NCI-H2081 (cell line): ENCODE measurements at places on chromosomes 13 and 19.

- peak; percentile 27 for DNase-seq
Measured at GRCh38 chr13:50085063-50085462, 69.8 kb downstream of the KCNRG start.

DNA sequence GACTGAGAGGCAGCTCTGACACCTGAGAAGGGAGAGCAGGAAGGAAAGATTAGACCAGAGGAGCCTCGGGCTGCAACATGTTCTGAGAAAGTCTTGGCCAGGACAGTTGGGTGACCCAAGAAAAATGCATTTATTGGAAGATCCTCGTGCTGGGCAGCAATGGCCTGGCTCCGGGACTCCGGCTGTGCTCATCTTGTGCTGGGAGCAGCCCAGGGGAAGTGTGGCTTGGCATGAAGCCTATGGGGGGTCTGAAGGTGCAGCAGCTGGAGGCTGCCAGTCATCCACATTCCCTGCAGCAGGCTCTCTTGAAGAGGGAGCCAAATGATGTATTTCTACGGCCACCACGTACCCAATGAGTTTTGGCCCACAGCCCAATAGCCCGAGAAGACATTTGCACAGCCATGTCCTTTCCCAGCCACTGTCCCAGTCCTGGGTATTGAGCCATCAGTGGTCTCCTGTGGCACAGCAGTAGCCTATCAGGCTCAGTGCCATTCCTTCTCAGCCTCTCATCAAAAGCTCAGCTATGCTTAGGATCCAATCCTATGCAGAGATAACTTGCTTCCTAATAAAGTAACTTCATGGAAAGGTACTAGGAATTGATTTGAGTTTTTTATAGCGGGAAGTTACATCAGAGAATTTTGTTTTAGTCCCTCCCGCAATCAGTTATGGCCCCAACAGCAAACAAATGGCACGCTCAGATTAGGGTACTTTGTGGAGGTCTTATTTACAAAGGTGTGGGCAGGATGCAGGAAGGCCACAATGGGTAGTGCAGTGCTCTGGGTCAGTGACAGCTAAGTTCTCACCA, 76.0 kb upstream of the MEDAG start:
- no peak for DNase-seq

DNA sequence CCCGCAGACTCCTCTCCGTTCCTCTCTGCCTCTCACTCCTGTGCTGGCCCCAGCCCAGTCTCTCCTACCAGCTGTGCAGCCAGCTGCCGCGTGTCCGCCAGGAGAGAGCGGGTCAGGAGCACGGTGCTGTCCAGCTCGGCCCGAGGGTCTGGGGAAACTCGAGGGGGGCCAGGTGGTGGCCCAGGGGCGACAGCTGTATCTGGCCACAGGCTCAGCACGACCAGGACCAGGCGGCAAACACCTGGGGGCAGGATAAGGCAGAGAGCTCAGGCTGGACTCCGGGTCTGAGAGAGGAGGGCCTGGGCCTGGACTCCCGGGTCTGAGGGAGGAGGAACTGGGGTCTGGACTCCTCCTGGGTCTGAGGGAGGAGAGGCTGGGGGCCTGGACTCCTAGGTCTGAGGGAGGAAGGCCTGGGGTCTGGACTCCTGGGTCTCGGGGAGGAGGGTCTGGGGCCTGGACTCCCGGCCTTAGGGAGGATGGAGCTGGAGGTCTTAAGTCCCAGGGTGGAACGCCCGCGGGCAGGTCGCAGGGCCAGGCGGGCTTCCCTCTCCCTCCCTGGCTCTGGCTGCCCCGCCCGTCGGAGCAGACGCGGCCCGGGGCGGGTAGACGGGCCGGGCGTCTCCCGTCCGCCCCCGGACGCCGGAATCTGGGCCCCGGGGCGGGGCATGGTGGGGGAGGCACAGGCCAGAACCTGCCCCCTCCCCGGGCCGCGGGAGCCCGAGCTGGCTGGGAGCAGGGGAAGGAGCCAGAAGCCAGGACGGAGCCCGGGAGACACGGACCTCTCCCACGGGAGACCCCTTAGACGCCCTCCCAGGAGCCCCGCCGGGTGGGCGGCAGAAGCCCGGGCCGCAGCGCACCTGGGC, 1.3 kb downstream of the IL11 start:
- DNase-seq: no peak

DNA sequence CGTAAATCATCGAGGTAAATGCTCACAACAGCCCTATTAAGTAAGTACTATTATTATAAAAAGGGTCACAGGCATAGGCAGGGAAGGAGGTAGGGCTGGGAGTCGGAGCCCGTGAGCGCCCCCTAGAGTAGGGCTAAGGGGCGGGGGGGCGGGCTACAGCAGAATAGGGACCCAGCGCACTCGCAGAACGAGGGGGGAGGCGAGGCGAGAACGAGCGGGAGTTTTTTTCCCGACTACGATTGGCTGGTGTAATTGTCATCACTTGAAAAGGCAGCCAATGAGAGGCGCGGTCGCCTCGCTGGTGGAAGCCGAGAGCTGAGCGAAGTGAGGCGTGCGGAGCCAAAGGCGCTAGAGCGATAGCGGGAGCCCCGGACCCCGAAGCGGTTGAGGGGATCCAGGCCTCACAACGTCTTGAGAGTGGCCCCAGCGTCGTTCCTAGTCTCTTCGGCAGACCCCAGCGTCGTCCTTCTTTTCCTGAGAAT, 24.2 kb downstream of the KEAP1 start:
- peak; percentile 41 for DNase-seq

- DNase-seq: peak; percentile 88
Measured at GRCh38 chr19:55452749-55453346, 8.6 kb downstream of the ISOC2 start.

- no peak for DNase-seq
Measured at GRCh38 chr19:27770095-27770494, 1442.9 kb downstream of the UQCRFS1 start.

DNA sequence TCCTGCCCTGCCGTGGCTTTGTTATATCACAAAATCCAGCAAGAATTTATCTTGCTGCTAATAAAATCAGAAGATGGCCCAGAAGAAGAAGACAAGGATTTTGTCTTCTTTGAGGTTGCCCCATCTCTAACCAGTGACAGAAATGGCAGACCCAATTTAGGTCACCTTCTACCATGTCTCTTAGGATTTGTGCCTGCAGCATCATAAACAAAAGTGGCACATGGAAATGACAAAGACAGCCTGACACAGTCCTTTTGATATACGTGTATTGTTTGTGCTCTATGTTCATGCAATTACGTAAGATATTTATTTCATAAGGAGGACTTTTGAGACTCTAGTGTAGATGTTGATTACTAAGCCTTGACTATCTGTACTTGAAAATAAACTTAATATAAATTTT, 135.9 kb upstream of the TMTC4 start:
- no peak for DNase-seq

DNA sequence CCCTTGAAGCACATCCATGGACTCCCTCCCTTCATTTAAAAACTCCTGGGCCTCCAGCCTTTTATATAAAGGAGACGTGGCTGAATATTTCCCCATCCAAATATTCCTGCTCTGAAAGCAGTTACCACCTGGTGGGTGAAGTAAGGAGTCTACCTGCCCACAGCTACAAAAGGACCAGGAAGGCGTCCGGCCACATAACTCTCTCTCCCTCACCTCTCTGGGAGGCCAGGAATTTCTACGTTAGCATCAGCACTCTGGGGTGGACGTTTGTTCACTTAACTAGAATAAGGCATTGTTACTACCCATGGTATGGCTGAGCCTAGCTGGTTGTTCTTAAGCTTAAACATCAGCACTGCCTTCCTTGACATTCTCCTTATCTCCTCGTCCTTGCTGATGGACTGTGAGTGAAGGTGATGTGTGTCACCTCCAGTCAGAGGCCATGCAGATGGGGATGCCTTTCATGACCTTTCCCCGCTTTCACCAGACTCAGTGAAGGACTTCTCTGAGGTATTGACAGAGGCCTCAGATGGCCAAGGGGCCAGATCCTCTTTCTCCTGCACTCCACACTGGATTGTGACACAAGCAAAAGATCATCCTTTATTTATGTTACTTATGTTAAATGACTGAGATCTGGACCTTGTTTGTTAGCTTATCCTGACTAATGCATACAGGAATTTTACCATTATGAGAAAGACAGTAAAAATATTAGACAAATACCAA, 22.2 kb upstream of the KPNA3 start:
- no peak for DNase-seq

- DNase-seq: peak; percentile 85
Measured at GRCh38 chr19:2032296-2032941, 16.9 kb upstream of the BTBD2 start.

DNA sequence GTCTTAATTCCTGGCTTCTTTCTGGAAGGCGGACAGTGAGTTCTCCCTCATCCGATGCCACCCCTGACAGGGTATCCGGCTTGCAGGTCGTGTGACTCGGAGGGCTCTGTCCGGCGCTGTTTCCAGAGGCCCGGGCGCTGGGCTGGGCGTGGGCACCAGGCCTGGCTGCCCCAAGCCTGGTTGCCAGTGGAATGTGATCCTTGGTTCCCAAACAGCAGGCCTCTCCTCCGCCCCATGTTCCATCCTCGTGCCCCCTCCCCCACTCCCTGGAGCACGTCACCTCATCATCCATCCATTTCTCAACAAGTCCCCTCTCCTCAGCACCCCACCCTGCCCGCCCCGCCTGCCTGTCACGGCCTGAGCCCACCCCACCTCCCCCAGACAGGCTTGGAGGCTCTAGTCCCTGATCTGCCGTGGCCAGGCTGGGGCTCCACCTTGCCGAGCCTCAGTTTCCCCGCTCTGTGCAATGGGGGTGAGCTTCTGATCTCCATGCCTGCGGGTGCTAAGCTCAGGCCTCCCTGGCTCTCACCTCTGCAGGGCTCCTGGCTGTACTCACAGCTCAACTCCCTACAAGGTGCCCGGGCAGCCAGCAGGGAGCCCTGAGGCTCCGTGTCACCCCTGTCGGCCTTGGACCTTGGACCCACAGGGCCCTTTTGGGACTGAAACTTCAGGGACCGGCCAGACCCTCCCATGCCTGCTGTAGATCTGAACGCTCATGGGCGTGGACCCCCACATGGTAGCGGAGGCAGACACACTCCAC, 2.3 kb downstream of the TBXA2R start:
- DNase-seq: no peak

DNA sequence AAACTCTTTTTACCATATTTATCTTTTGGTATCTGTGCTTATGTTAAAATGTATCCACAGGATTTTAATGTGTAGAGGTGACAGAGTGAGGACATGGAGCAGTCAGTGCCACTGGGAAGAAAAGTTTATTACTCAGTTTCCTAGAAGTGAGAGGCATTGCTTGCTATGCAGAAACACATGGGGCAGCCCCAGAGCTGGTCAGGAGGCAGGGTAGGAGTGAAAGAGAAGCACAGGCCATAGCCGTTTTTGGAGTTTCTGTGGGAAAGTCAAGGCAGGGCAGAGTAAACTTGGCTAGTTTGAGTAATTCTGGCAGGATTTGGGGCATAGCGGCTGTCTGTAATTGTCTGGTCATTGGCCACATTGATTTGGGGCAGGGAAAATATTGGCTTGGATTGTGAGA, 370.9 kb downstream of the FGF9 start:
- DNase-seq: no peak

GRCh38 chr19:5913739-5914357, at the start of gene CAPS:
TSS of gene CAPS (plus strand) at chr19:5914254. CDS start at chr19:5914407, 153 bp downstream.
- peak; percentile 73 for DNase-seq

DNA sequence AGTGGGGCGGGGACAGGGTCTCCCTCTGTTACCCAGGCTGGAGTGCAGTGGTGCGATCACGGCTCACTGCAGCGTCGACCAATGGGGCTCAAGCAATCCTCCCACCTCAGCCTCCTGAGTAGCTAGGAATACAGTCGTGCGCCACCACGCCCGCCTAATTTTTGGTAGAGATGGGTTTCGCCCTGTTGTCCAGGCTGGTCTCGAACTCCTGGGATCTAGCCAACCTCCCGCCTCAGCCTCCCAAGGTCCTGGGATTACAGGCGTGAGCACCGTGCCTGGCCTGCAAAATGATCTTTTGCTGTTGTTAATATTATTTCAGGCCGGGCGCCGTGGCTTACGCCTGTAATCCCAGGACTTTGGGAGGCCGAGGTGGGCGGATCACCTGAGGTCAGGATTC, 621 bp upstream of the TGDS start:
- no peak for DNase-seq

DNA sequence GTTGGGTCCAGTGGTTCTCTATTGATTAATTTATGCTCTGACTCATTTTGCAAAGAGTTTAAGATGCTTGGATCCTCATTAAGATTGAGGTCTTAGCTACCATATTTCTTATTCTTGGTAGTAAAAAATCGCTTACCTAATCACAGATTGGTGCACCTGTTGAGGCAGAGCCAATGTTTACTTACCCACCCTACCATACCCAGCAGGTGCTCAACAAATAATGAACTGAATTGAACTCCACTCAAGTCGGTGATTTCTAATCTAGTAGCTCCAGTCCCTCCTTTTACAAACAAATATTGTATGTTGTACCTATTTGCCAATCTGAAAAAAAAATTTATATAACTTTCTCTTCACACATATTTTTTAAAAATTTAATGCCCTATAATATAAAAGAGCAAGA, 361.0 kb downstream of the FGF14 start:
- no peak for DNase-seq

DNA sequence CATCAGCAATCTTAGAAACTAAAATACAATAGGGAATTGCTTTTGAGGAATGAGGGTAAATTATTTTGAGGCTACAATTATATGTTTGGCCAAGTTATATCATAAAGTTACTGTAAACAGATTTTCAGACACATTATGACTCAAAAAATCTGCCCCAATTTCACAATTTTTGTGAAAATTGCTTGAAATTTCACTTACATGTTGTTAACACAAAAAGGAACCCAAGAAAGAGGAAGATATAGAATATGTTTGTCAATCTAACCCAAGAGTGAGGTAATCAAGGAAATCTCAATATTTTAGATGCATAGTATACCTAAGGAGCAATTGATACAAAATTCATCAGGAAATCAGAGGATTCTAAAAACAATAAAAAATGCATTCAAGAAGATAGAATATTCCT, 73.9 kb upstream of the FNDC3A start:
- DNase-seq: no peak

DNA sequence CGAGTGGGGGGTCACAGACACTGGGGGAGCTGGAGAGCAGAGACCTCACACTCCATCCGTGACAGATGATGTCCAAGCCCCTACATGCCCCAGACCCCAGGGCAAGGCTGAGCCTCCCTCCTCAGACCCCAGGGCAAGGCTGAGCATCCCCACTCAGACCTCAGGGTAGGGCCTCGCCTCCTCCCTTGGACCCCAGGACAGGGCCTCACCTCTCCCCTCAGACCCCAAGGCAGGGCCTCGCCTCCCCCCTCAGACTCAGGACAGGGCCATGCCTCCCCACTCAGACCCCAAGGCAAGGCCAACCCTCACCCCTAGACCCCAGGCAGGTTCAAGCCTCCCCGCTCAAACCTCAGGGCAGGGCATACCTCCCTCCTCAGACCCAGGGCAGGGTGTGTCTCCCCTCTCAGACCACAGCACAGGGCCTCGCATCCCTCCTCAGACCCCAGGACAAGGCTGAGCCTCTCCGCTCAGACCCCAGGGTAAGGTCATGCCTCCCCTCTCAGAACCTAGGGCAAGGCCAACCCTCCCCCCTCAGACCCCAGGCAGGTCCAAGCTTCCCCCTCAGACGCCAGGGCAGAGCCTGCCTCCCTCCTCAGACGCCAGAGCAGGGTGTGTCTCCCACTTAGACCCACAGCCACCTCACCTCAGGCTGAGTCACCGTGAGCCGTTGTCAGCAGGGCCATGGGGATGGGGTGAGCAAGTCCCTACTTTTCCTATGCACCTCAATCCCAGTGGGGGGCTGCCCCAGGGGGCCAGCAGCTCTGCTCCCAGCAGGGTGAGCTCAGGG, 1.7 kb upstream of the S1PR4 start:
- no peak for DNase-seq

GRCh38 chr19:32680986-32681385, 5.3 kb downstream of the RGS9BP start:
- DNase-seq: no peak

- no peak for DNase-seq
Measured at GRCh38 chr13:20796791-20797508, 23.2 kb upstream of the EEF1AKMT1 start.
